NCI-H1436 treated with DMSO at 0.1 percent for 48 hours (cell line): ENCODE measurements at places on chromosomes 1 and 21.

- DNase-seq = no peak
Measured at GRCh38 chr1:113783254-113784103, 24.2 kb upstream of the PHTF1 start.

DNA sequence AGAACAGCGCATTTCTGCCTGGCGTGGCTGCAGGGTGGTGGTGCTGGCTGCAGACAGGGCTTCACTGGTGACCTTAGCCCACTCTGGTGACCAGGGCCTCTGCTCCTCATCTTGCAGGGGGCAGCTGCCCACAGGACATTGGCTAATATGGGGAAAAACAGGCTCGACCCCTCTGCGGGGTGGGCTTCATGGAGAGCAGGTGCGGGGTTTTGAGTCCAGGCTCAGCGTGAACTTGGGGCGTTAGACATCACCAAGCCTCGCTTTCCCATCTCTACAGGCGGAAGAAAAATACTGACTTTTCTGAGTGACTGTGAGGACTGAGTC lies 24.4 kb downstream of the LHX4 start:
- DNase-seq = no peak

DNA sequence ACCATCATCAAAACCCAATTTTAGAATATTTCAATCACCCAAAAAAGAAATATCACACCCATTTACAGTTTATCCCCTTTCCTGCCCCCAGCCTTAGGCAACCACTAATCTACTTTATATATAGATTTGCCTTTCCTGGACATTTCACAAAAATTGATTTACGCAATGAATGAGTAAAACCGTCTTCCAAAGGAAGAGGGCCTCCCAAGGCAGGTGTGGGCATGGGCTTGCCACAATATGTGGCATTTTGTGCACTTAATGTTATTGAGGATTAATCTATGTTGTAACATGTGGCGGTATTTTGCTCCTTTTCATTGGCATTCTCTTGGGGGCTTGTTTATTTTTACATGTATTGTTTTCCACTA lies 11.8 kb upstream of the BMP8B start:
- DNase-seq = no peak

GRCh38 chr1:182600036-182600713 lies 4.0 kb downstream of the RGS16 start:
- no peak for DNase-seq

- DNase-seq = no peak
Measured at GRCh38 chr1:10553118-10553517, 78.4 kb downstream of the PEX14 start.

GRCh38 chr1:1832166-1832565 lies 53.9 kb upstream of the NADK start:
- no peak for DNase-seq

- no peak for DNase-seq
Measured at GRCh38 chr1:17574516-17574915, 35.0 kb downstream of the ARHGEF10L start.

- DNase-seq = no peak
Measured at GRCh38 chr1:22710701-22711049, at the start of gene EPHB2. EPHB2 (plus strand) TSS chr1:22710839; CDS start chr1:22710983, 144 bp downstream.

DNA sequence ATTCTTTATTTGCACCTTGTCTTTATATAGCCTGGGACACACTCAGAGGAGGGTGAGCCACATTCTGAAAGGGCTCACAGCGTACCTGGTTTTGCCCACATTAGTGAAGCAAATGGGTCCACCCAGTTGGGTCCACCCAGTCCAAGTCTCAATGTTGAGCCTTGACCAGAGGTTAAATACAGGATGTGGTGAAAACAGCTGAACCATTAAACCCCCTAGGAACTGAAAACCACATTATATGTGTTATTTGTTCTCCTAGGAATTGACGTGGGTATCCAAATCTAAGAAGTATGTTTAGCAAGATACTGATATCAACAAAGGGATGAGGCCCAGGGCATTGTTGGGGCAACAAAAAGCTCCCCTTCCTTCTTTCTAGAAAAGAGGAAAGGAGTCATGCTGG lies 83.8 kb downstream of the SETD4 start:
- no peak for DNase-seq

GRCh38 chr1:153357853-153358690 lies at the start of gene S100A9:
S100A9 (plus strand) TSS chr1:153357854; CDS start chr1:153358284, 430 bp downstream.
- DNase-seq = no peak

- DNase-seq = no peak
Measured at GRCh38 chr1:40838980-40839942, 22.9 kb downstream of the CITED4 start.

GRCh38 chr1:153032677-153033308 lies 1.8 kb downstream of the SPRR1B start:
- no peak for DNase-seq

DNA sequence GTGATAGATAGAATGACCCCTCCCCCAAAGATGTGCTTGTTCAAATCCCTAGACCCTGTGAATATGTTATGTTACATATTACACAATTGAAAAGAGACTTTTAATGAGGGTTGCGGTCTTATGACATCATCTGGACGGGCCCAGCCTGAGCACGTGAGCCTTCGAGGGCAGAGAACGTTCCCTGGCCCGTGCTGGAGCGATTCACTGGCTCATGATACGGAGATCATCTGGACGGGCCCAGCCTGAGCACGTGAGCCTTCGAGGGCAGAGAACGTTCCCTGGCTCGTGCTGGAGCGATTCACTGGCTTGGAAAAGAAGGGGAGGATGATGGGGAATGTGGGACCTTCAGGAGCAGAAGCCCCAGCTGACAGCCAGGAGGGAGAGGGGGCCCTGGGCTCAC lies 34.4 kb upstream of the COL18A1 start:
- DNase-seq = no peak

DNA sequence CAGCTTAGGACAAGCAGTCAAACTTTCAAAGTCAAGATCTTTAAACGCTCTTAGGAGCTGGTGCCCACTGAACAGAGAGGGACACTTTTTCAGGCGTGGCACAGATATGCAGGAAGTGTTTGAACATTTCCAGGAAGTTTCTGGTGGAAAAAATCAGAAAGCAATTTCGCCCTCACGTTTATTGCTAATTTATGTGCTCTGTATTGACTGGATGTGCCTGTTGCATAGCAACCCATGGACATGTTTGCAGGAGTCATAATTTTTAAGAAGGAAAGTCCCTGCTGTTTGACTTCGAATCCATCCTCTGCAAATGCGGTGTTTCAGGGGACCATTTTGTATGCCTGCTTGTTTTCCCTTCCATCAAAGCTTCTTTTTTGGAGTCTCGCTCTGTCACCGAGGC lies 239.9 kb upstream of the IRF2BP2 start:
- no peak for DNase-seq

DNA sequence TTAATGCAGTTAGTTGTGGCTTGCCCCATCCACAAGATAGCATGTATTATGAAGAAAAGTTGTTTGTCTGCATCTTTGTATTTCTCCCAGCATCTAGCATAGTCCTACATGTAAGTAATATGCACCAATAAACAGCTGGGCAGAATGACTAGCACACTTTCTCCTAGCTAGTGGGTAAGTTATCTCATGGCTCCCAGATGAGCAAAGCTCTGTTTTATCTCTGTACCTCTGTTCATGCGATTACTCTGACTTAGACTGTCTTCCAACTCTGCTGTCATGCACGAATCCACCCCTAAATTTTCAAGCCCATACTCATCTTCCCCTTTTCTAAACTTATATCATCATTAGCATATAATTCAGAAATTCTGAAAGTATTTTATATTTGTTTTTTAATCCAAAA lies 37.5 kb upstream of the KCTD3 start:
- DNase-seq = no peak

- DNase-seq = no peak
Measured at GRCh38 chr1:64948905-64949833, 17.2 kb downstream of the JAK1 start.

GRCh38 chr1:110375490-110375889 lies 15.3 kb downstream of the SLC16A4 start:
- no peak for DNase-seq

GRCh38 chr1:36881541-36881940 lies 152.8 kb downstream of the GRIK3 start:
- DNase-seq = no peak

DNA sequence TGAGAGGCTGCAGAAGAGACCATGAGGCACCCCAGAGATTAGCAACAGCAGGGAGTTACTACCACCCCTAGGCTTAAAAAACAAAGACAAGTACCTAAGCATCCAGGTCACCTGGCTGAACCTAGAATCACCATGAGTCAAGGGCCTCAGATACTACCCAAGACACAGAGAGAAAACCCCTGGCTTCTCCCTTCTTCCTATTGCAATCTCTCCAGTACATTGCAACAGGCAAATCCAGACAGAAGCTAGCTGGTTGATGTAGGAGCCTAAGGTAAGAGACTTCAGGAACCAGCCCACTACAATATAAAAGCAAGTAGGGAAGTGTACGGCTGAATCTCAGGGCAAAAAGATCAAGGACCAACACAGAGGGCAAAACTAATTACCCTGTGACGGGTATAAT lies 367.2 kb downstream of the PLPP3 start:
- DNase-seq = no peak

GRCh38 chr1:160058087-160058486 lies 11.9 kb downstream of the KCNJ10 start:
- no peak for DNase-seq

DNA sequence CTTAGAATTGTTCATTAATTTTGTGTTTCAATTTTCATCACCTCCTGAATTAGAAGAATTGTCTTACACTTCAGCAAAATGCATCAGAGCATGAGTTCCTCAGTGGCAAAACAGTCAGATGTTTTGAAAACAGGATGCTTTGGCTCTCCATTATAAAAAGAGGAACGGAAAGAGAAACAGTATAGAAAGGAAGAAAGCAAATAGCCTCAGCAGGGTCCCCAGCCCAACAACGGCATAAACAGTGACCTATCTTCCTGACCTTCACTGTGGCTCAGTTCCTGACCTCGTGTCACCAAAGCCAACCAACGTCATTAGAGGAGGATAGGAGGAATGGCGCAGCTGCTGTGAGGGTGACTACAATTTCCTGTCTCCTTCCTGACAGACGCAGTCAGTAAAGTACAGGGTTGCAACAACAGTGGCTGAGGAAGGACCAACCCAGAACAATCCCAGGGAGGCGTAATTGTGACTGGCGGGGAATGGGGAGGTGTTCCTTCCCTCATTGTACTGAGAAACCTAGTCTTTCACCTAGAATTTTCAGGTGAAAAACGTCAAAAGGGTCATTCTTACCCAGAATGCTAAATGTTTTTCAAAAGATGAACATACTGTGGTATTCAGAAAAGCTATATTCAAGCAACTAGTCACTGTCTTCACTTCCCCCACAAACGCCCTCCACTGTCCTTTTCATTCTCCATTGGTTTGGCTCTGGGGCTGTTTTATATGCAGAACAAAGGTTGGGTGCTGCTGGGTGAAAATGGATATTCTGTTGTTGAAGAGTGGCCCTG lies 197.9 kb upstream of the SGIP1 start:
- no peak for DNase-seq

- no peak for DNase-seq
Measured at GRCh38 chr21:17550671-17551308, 37.9 kb downstream of the CXADR start.

DNA sequence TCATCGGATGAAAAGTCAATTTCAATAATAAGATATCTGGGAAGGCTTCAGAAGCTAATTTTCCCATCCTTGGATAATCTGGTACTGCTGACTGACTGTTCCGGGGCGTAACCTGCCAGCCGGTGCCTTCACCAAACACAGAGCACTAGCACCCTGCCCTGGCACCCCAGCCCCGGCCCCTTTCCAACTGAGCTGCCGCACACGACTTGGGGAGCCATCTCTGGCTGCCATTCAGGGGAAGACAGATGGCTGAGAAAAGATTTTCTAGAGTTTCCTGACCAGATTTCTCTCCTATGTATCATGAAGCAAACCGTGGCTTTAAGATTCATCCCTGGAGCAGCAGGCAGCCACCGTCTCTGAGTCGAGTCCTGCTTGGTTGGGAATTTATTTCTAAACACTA lies 96.0 kb upstream of the SYT6 start:
- DNase-seq = no peak

- DNase-seq = no peak
Measured at GRCh38 chr1:10424034-10424433, 6.2 kb upstream of the CENPS start.

DNA sequence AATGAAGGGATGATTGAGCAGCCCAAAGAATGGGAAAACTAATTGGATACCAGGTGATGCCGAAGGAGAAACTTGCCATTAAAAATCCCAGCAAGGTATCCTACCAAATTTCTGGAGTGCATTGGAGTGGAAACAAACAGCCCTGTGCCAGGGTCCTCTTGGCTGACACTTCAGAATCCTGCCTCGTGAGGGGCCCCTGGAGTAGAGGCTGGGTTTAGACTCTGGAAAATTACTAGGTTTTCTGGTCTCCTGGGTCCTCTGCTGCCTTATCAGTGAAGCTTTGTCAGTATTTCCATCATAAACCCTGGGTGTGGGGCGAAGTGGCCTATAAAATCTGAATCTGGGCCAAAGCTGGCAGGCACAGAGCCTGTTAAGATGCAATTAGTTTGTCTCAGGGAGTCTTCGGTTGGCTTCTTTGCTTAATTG lies 289.2 kb upstream of the USP24 start:
- DNase-seq = no peak

GRCh38 chr1:192491804-192492554 lies 83.6 kb upstream of the RGS1 start:
- no peak for DNase-seq

- DNase-seq = no peak
Measured at GRCh38 chr1:97630948-97631347, 289.9 kb downstream of the DPYD start.

GRCh38 chr21:45700461-45700860 lies 56.9 kb downstream of the PCBP3 start:
- no peak for DNase-seq

- no peak for DNase-seq
Measured at GRCh38 chr1:14800500-14801076, 202.1 kb downstream of the KAZN start.

DNA sequence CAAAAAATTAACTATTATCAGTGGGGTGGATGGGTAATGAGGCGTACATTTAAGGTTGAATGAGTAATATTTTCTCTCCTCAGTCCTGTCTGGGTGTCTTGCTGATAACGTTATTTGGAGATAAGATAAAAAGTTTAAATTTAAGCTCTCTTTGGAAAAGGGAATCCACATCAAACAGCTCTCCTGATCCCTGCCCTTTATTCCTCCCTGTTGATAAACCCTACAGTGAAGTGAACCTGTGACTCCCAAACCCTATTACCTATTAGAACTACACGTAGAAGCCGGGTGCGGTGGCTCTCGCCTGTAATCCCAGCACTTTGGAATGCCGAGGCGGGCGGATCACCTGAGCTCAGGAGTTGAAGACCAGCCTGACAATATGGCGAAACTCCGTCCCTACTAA lies 9.9 kb upstream of the GPR161 start:
- DNase-seq = no peak

DNA sequence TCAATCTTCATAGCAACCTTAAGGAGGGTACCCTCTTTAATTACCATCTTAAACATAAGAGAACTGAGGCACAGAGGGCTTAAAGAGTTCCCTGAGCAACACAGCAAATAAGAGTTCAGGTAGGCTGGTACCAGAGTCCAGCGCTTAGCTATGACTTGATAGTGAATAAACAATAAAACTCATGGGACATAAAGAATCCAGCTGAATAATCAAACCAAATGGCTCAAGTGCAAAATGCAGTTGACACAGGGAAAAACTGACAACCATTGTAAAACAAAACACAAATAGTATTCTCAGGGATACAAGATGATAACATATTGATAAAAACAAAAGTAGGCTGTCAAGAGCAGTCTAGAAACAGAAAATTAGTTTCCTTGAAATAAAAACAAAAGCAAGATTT lies 176.9 kb upstream of the HMGB4 start:
- no peak for DNase-seq
